ENCODE measurements at places on chromosomes 2 and 18.

DNA sequence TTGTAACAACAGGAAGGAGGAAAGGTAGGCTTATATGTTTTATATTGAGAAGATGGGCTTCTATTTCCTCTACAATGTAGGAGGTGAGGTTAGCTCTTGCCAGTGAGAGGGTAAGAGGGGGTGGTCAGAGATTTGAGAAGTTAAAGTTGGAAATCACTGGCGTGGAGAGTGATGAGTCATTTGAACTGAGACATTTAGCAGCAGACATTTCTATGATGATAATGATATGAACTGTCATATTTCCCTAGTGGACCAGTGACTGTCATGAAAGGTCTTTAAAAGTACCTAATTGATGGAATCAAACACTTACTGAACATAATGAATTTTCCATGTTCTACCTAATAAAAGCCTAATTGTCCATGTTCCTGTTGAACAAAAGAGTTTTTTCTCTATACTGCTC lies 126.1 kb downstream of the FAM161A start:
- peak; percentile 15 for DNase-seq

- no peak for DNase-seq
Measured at GRCh38 chr2:71687412-71687811, 234.1 kb downstream of the DYSF start.

DNA sequence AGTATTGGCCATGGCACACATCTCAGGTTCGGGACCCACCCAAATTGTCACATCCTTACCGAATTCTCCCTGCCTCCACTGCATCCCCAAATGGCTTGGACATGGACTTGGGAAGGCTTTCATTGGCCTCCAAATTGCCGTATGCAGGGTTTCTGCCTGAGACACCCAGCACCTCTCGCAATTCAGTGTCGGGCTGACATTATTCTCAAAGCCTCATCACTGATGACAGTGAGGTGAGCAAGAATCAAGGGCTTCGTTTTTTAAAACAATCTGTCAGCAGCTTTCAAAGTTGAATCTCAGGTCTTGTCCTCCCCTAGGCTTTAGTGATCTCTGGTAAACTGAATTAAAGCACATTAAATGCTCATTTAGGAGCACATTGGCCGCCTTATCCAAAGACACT lies 29.5 kb upstream of the TGFA start:
- DNase-seq, result no peak

- no peak for DNase-seq
Measured at GRCh38 chr2:101995804-101996203, 4.0 kb downstream of the IL1R2 start.

DNA sequence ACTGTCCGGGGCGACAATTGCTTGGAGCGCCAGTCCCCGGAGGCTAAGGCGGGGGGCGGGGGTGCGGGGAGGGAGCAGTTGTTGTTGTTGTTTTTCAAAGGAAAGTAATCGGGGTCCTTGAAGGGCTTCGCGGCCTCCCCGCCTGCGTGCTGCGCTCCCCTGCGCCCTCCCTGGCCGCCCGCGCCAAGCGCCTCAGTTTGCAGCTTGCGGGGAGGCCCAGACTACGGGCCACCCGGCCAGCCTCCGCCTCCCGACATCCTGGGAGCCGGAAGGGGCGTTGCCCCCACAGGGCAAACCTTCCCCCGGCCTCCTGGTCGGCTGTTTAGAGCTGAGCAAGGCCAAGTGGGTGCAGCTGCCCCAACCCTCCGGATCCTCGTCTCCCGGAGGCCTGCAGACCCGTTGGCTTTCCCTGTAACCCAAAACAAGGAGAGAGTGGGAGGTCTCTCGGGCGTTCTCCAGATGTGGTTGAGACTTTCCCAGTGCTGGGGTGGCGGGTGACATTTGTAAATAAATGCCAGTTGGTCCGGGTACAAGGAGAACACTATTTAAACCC lies 3.7 kb upstream of the SIX3 start:
- no peak for DNase-seq

DNA sequence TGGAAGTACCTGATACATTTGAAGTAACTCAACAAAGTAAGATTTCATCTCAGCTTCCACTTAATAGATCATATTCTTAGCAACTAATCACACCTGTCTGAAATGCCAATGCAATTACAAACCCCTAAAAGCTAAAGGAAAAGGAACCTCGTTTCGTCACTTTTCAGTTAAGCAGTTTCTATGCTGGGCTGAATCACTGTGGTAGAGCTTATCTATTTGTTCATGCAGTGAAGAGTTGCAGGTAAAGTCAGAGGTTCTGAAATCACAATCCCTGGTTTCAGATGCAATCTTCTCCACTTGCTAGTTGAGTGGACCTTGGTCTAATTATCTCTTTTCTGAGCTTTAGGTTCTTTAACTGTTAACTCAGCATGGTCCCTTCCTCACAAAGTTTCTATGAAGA lies 6.3 kb downstream of the HRH4 start:
- no peak for DNase-seq

- DNase-seq, result peak; percentile 38
Measured at GRCh38 chr2:28802975-28803429, 7.6 kb upstream of the SPDYA start.

DNA sequence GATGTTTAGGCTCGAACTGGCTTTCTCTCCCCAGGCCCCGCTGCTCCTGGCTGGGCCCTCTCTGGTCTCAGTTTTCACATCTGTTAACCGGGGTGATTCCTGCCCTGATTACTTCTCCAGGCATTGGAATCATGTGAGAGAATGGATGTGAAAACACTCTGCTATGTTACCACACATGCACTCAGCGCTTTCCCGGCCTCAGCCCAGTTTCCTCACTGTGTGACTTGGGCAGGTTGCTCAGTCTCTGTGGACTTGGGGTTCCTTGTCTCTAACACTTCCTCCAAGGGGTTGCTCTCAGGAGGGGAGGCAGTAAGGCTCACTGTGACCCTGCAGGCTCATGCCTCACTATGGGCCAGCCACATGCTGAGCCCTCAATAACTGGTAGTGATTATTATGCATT lies 230.4 kb upstream of the HS6ST1 start:
- DNase-seq, result no peak

DNA sequence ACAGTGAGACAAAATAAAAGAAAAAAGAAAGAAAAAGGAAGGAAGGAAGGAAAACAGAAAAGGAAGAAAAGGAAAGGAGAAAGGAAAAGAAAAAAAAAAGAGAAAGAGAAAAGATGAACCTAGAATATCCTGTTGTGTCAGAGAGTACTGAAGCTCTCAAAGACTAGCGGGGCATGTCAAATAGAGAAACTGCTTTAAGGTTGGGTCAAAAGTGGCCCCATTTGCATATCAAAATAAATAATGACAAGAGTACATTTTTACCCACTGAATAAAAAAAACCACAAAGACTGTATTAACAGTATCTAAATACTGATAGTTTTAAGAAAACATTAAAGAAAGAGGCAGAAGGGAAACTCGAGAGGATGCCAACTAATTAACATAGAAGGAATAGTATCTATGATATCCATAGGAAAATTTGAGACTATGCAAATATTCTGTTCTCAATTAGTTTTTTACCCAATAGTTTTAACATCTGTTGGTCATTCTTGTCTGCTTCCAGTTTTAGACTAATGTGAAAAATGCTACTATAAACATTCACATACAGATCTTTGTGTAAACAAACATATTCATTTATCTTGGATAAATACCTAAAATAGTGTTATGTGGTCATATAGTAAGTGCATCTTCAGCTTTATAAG lies 53.2 kb downstream of the SFXN5 start:
- peak; percentile 34 for DNase-seq

GRCh38 chr2:26772064-26773001 lies 8.2 kb downstream of the SLC35F6 start:
- DNase-seq, result peak; percentile 18

DNA sequence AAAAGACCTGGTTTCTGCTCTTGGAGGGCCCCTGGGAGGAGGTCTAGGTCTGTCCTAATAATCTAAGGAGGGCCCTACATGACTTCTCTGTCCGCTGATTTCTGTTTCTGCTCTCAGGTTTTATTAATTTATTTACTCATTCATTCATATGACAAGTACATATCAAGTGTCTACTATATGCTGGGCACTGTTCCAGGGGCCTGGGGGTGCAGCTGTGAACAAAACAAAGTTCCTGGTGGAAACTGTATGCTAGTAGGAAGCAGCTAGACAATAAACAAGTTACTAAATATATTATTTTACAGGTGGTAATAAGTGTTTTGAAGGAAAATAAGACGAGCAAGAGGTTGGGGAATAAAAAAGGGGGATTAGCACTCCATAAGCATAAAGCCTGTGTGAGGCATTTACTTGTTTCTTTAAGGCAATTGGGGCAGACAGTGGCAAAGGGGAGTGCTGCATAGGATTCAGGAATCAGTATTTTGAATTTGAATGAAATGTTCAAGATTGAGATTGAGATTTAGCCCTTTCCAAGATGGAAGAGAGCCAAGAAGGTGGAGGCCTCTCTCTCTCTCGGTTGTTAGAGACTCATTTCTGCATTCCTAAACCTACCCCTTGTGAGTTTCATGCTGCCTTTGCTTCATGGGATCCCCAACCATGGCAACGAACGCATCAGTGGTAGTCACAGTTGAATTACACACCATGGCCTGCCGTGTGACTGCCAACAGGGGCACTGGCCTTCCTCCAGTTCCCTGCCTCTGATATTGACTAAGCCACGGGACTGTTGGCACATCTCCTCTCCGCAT lies 28.3 kb downstream of the DRC1 start:
- peak; percentile 12 for DNase-seq

- DNase-seq, result peak; percentile 68
Measured at GRCh38 chr18:76621782-76622495, 126.9 kb upstream of the ZNF516 start.

DNA sequence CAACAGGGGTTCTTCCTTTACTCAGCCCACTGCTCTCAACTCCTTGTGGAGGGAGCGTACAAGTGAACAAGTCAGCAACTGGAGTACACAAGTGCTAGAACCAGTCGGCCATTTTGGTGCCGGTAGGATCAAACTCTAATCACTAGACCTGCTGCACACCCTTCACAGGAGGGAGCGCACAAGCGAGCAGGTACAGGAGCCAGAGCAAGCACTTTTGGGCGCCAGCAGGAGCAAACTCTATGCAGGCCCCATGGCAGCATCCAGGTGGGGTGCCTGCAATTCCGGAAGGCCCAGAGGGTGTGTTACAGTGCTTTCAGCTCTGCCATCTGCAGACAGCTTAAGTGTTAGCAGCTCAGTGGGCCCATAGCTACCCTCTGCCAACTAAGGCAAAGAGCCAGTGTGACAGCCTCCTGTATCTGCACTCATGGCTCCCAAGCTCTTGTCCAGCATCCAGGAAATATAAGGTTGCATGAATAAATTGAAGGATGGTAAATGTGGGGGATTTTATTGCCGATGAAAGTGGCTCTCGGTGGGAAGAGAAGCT lies 426.1 kb downstream of the DCC start:
- DNase-seq, result no peak

DNA sequence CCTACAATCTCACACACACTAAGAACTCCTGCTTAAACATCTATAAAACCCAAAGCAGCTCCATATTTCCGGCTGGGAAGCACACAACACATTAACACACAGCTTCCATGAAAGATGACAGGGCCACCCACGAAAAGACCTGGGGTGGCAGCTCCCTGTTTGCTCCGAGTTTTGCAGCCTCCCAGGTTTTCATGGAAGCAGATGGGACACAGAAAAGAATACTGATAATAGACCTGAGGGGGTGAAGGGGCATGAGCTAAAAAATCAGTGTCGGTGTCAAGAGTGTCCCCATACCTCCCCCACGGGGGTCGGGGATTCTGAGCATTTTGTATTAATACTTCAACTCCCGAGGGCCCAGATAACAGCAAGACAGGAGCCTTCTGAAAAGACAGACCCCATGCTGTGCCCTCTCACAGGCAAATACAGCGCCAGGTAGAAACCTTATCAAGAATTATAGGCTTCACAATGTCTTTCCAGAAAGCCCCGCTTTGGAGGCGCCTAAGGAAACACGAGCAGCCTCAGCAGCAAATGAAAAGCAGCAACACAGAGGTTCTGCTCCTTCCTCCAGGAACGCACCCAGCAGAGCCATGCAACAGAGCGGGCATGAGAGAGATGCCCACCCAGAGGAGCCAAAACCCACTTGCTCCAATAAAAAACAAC lies 50.5 kb downstream of the ZNF516 start:
- no peak for DNase-seq

DNA sequence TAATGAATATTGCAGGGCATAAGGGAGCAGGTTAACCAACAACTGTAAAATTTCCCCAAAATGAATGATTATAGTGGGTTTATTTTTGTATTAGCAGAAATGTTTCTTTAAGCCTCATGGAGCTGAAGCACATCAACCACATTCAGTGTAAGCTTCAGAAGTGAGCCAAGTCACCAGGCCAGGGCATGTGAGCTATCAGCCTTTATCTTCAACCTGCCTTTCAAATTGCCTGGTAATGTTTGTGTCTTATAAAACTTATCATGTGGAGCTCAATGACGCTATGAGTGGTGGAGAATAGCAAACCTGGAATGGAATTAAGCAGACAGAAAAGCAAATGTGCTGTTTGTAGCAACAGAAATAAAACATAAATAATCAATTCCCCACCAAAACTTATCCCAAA lies 1068.4 kb downstream of the LRP1B start:
- peak; percentile 14 for DNase-seq

DNA sequence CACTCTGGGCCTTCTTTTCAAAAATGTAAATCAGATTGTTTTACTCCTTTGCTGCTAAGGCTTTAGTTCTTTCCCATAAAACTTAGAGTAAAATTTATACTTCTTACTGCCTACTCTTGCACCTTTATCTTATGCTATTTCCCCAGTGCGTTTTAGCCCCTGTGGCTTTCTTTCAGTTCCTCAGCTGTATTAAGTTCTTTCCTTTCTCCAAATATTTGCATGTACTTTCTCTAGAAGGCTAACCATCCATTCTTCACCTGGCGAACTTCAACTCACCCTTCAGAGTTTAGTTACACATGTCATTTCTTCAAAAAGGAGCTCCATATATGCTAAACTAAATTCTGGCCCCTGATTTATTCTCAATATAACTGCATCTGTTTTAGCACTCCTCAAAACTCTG lies 160.7 kb downstream of the FSHR start:
- no peak for DNase-seq

DNA sequence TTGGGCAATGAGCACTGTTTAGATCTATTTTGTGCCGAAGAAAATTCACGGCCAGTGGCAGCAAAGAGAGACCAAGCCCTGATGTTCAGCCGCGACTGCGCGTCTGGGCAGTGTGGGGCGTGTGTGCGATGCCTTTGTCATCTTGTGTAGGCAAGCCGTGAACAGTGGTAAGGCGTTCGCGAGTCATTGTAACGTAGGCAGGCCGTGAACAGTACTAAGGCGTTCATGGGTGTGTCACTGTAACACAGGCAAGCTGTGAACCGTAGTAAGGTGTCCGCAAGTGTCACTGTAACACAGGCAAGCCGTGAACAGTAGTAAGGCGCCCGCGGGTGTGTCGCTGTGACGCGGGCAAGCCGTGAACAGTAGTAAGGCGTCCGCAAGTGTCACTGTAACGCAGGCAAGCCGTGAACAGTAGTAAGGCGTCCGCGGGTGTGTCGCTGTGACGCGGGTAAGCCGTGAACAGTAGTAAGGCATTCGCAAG lies 99.9 kb downstream of the NFATC1 start:
- no peak for DNase-seq

- no peak for DNase-seq
Measured at GRCh38 chr2:26002632-26003310, 20.5 kb upstream of the KIF3C start.

DNA sequence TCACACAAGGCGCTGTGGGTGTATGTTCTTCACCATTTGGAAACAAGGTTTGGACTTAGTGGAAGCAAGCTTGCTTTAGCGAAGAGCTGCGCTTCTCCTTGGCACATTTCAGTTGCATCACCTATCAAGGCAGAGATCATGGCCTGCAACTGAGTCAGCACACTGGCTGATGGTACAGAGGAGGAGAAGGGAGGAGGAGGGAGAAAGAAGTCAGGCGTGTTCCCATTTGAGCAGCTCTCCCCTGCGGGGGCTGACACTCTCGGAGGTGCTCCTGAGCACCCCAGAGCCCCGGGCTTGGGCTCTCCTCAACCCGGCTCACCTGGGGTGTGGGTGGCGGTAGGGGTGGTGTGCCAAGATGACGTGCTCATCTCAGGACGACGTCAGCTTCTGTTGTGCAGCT lies 6.0 kb upstream of the SERPINB5 start:
- DNase-seq, result no peak

All from astrocyte (in vitro differentiated cells and primary cell).